ENCODE measurements at places on chromosomes 7 and 10. TPM values are rescaled to one million over a fixed set of nuclear protein-coding genes. Genes with fewer than 3 reads are reported as not detected.

The CCNY gene
- 53.0 TPM for total RNA-seq

The HHEX gene
- 11.3 TPM for total RNA-seq

The RPP38 gene
- total RNA-seq = 34.2 TPM

The MINDY4 gene
- 2.4 TPM for total RNA-seq

The UBN2 gene
- 4.1 TPM for total RNA-seq

The LLCFC1 gene
- not detected for total RNA-seq

The TMEM184A gene
- 8.8 TPM for total RNA-seq

The BICC1 gene
- total RNA-seq = 23.5 TPM

The SLC18A2 gene
- total RNA-seq = 0.04 TPM

The GPRIN2 gene
- 33.0 TPM for total RNA-seq

The BUB3 gene
- 172 TPM for total RNA-seq

The TLL2 gene
- total RNA-seq = 0.07 TPM

The KLF14 gene
- 0.02 TPM for total RNA-seq

The TSPAN33 gene
- 4.6 TPM for total RNA-seq

The SPDYE6 gene
- total RNA-seq = not detected

The CPN1 gene
- 0.19 TPM for total RNA-seq

The DNAJC12 gene
- 49.6 TPM for total RNA-seq

The CADPS2 gene
- total RNA-seq = 0.03 TPM

The RHEB gene
- total RNA-seq = 149 TPM

The ANKRD22 gene
- 0.41 TPM for total RNA-seq

The SCART1 gene
- total RNA-seq = 0.14 TPM

The TIMM23B gene
- total RNA-seq = 18.6 TPM

The PAX4 gene
- total RNA-seq = not detected

The SYNPO2L gene
- 0.02 TPM for total RNA-seq

The FRAT1 gene
- total RNA-seq = 1.9 TPM

The IQUB gene
- 0.05 TPM for total RNA-seq

The SAMD9L gene
- 0.45 TPM for total RNA-seq

The MRLN gene
- not detected for total RNA-seq

The CRHR2 gene
- 0.05 TPM for total RNA-seq

Measured in A549 treated with dexamethasone at 1 μM for 4 hours (cell line).